Ammon's horn (tissue), 1 donor: ENCODE measurements at places on chromosomes 7 and 10.
A peak's percentile ranks its signal among the peaks of the same experiment; 100 is the strongest.

DNA sequence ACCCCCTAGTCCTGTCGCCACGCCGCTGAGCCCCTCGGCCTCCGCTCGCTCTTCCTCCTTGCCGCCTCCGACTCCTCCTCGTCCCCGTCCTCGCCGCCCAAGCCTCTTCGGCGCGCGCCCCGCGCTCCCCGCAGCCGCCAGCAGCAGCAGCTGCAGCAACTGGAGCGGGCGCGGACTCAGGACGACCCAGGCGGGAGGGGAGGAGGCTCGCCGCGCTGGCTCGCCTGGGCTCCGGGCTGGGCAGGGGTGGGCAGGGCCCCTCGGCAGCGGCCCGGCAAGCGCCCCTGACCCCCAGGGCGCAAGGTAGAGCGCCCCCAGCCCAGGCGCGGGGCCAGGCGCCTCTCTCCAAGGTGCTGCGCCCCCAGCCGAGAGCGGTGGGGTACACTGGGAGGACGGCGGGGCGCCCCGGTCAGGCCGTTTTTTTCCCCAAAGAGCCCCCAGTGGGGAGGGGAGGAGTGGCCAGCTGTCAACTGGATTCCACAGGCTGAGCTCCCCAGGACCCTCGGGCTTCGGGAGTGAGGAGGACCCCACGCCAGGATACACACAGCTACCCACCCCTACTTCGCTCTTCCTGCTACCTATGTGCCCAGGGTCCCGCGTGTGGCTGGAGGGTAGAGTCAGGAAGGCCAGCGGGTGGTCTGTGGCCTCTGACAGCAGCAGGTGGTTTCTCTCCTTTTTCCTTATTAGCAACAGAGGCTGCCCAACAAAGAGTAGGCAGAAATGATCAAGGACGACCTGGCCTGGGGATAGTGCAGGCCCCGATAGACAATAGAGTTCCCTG, 903 bp upstream of the KCNMA1 start:
- DNase-seq: peak; percentile 53

DNA sequence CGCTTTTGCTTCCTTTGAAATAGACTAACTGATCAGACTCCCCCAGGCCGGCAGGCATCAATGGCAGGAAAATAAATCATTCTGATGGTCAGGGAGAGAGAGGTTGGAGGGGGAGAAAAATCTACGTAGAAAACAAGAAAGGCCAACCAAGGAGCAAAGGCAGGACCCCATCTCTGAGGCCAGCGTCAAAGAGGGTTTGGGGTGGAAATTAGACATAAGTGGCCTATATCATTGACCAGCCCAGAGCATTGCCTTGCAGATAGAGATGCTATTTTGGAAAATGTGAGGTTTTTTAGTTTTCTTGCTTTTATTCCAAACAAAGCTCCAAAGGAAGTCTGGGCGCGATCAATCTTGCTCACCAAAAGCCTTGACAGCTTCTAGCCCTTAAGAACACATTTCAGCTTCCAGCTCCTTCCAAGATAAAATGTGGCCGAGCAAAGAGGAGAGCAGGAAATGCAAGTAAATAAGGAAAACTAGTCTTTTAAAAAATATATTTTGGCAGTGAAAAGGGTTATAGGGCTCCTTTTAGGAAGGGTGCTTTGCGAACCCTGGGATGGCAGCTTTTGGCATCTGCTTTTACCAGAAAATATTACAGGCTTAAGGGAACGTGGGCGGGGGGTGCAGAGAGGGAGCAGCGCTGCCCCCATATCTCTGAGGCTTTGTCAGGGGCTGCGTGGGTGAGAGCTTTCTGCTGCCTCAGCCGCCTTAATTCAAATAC, 2.0 kb upstream of the HOXA2 start:
- DNase-seq: no peak

- DNase-seq: no peak
Measured at GRCh38 chr7:90488220-90488619, 18.8 kb downstream of the PTTG1IP2 start.

GRCh38 chr10:111107846-111108245, 31.0 kb downstream of the ADRA2A start:
- no peak for DNase-seq

DNA sequence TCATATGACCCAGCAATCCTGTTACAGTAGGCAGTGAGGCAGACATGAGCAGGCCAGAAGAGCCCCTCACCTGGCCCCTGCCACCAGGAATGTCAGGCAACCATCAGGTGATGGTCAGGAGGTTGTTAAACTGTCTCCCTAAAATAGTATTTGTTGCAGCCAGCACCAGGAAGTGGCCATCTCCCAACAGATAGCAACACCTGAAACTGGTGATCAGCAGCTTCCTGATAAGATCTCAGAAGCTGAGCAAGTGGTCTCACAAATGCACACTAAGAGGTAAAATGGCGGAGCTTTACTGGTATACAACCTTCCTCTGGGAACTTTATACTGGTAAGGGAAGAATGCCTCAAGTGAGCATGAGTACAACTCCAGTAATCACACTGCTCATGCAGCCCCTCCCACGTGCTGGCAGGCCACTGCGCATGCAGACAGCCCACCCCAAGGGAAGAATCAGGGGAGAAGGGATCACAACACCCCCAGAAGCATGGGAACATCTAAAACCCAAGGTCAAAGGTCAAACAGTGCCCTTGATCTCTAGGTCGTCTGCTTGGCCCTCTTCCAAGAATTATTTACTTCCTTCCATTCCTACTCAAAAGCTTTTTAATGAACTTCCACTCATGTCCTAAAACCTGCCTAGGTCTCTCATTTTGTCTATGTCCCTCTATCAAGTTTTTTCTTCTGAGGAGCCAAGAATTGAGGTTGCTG, 133.5 kb downstream of the DOCK4 start:
- no peak for DNase-seq

- DNase-seq: no peak
Measured at GRCh38 chr7:87779806-87780205, 96.4 kb downstream of the SLC25A40 start.

DNA sequence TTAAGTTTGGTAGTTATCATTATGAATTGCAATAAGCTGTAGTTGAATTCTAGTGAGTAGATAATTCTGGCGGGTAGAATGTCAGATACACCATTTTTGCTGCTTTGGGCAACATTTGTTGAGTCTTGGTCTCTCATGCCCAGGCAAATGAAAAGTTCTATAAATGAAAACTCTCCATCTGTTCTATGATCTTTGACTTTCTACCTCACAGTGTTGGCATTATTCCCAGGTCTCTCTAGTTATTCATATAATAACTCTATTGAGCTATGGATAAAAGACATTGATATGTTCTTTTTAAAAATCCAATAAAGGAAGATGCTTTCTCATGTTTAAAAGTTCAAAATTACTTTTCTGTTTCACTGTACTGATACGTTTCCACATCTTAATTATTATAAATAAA, 415.3 kb upstream of the SEMA3D start:
- DNase-seq: no peak

DNA sequence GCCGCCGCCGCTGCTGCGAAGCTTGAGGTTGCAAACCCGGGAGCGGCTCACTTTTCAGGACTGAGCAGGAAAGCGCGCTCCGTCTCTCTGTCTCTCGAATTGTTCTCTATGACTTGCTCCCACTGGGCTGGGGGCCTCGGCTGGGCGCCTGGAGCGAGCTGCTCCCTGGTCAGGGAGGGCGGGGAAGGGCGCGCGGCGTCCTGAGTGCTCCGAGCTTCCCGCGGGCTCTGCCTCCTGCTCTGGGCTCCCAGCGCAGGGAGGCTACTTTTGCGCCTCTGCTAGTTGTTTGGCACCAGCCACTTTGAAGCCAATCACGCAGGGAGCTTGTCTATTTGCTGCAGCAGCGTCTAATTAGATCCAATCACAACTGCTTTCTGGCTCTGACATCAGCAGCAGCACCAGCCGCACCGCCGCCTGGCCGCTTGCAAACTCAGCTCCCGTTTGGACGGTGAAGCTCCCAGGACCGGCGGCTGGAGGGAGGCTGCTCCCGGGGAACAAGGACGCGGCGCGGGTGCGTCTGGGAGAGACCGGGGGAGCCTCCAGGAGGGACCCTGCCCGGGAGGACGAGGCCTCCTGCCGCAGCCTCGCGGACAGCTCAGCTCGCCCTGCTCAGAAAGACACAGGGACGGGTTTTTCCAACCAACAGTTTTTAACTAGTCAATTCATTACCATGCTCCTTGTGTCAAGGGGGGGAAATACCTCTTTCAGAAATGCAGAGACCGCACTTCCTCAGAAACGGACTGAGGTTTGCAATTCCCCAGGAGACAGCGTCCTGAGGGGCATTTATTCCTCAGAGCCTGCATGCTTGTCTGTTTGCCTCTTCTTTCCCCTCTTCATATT, at the start of gene ADARB2:
TSS of gene ADARB2 (minus strand) at position 304 of the 840 bp plus-strand sequence.
- peak; percentile 87 for DNase-seq

DNA sequence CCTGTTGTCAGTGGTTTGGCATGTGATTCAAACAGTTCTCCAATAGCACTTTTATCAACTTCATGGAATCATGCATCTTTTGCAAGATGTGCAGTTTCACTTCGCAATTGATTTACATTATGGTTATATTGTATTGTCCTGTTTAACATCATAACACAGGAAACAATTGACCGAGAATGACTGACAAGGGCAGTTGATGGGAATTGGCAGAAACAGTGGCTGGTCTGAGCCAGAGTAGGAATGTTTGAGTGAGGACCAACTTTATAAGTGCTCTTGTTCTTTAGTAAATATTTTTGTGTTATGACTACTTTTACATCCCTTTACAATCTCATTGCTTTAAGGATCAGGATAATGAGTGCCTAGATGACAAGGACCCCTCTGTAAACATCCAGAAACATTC, 2.2 kb downstream of the KLHL7 start:
- no peak for DNase-seq

GRCh38 chr7:104453190-104453589, 124.8 kb downstream of the LHFPL3 start:
- DNase-seq: no peak

DNA sequence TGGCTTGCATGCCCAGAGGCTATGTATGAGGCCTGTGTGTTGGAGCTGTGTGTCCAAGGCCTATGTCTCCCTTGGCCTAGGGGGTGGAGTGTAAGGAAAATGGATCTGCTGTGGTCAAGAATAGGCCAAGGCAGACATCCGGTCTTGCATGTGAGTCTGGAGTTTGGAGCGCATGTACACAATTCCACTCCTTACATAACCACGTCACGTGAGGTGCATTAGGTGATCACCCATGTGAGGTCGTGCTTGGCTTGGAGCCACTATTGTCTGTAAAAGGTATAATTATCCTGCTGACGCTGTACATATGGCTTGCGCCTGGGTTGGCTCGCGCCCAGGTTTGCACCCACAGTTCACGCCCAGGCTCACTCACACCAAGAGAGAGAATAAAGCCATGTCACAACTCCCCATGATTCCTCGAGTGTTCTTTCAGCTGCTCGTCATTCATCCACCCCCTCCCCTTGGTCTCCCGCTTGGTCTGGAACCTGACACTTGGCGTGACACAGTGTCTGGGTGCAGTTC, 105.5 kb downstream of the BICC1 start:
- no peak for DNase-seq

- no peak for DNase-seq
Measured at GRCh38 chr10:34049469-34049868, 715.0 kb upstream of the NRP1 start.

DNA sequence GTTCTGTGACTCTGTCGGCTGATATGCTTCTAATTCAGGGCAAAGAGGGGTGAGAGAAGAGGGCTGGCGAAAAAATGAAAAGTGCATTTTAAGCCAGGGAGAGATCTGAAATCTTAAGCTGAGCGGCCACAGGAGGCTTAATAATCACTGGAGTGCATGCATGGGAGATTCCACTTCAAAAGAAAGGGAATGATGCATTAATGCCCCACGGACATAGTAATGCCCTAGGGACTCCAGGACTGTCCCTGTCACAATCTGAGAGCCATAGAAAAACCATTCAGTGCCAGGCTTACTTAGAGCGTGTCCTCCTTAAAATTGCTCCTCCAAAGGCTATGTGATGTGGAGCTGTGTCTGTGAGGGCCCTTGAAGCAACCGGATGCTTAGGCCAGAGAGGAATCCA, 75.1 kb downstream of the NHLRC2 start:
- no peak for DNase-seq

GRCh38 chr7:70668606-70669358, 463.2 kb upstream of the GALNT17 start:
- DNase-seq: no peak

DNA sequence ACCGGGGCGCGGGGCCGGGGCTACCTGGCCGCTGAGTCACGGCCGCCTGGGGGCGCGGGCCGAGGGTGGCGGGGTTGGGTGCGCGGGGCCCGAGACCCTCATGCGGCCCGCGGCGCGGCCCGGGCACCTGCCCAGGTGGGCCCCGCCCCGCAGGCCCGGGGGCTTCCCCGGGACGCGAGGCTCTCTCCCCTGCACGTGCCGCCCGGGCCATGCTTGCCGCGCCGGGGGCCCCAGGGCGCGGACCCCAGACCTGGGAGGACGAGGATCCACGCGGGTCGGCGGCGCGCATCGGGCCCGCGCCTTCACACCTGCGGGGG, 402 bp downstream of the MAFK start:
- no peak for DNase-seq

DNA sequence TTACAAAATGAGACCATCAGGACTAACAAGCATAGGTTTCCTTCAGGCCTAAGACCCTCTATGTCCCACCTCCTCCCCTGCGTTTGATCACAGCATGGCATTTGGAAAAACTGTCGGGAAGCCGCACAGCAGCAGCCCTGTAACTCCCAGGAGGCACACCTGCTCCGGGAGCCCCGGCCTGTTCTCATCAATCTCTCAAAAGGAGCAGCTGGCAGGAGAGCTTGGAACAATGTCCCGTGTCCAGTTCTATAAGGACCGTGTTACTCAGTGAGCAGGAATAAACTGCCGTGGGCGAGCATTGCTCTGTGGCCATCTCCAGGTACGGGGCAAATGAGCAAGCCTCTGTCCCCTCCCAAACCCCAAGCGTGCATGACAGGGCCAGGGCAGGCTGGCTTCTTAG, 236.9 kb downstream of the SFMBT2 start:
- DNase-seq: no peak

GRCh38 chr10:105952153-105952552, 1212.4 kb downstream of the SORCS1 start:
- DNase-seq: peak; percentile 59

DNA sequence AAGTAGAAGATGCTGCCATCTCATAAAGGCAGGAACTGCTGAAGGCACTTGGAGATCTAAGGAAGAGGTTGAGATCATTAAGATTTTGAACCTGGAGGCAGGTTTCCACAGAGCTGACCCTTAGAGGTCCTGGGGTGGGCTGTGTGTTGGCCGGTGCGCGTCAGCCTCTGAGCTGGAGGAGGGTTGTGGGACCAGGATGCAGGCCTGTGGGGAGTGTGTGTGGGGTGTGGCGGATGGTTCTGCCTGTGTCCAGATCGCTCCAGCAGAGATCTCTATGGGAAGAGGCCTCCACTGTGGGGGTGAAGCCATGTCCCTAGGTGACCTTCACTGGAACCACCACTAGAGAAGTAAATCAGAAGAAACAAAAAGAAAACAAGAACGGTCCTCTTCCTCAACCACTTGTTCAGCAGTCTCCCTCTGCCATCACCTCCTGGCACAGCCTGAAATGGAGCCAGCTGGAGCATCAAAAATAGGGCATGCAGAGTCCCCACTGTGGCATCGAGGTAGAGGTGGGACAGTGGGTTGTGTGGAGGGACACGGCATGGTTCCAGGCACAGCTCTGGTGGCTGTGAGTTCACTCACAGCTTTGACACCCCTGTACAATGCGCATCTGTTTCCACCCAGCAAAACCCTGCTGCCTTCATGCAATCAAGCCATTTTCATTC, 453.8 kb downstream of the TCERG1L start:
- DNase-seq: no peak
